ENCODE measurements at places on chromosomes 11 and 22.

DNA sequence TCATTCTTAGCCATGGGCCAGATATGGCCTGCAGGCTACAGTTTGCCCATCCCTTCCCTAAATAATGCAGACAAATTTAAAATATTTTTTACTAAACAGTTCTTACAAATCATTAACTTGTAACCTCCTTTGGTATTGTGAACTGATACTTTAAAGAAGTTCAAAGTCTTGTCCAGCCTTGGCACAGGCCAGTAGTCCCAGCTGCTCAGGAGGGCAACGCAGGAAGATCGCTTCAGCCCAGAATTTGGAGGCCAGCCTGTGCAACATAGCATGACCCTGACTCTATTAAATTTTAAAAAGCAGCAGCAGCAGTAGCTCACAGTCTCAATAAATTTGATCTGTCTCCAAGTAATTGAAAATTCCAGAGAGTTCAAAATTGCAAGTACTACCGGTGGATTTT, 83.7 kb upstream of the ARHGAP32 start:
- no peak for DNase-seq

DNA sequence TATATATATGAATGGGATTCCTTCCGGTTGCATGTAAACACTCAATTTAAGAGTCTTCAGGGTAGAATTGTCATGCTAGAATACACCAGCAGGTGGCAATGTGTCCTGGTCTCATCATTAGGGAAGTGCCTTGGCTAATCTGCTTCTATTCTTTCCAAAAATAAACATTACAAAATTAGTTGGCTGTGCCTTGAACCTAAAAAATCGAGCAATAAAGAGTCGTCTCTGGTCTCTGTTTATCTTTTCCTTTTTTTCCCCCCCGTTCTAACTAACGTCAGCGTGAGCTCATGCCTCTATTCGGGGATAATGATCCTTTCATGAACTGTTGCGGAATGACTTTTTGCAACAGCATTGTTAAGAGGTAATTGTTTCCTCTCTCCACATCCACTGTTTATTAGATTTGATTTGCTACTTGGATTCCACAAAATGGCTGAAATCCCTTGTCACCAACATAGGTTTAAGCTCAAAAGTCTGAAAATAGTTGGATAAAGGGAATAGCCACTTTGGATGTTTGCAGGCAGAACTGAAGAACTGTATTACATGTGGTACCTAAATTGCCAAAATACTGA, 1.2 kb upstream of the ARHGEF12 start:
- peak; percentile 69 for DNase-seq

GRCh38 chr11:104094576-104094975, 58.1 kb downstream of the DDI1 start:
- DNase-seq = no peak

DNA sequence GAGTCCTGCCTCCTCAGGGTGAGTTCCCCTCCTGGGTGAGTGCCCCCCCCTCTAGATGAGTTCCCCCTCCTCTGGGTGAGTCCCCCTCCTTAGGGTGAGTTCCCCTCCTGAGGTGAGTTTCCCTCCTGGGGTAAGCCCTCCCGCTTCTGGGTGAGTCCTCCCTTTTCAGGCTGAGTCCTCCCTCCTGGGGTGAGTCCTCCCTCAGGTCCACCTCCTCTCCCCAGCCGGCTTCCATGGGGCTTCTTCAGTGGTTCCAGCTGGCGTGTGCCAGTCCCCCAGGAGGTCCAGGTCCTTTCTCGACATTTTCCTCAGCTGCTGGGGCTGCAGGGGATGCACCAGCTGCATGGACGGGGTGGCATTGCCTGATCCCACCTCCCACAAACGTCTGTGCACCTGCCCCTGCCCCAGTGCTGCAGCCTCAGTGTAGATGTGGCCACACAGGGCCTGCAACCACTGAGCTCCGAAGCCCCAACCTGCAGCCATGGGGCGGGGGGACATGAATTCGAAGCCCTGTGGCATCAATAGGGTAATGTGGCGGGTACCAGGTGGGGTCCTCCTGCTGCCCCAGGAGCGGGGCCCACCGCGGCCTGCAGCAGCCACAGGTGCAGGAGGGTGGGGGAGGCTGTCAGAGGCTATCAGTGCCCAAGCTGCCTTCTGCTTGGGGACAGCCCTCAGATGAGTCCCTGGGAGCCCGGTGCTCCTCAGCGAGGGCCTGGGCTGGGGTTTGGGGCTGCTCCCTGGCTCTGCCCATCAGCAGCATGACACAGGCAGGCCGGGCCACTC, 101.3 kb upstream of the FGF3 start:
- no peak for DNase-seq

- DNase-seq = no peak
These were observed 5.7 kb upstream of the TMEM41B start for GRCh38 chr11:9320047-9320446.
